ENCODE measurements at places on chromosomes 2 and 18.

DNA sequence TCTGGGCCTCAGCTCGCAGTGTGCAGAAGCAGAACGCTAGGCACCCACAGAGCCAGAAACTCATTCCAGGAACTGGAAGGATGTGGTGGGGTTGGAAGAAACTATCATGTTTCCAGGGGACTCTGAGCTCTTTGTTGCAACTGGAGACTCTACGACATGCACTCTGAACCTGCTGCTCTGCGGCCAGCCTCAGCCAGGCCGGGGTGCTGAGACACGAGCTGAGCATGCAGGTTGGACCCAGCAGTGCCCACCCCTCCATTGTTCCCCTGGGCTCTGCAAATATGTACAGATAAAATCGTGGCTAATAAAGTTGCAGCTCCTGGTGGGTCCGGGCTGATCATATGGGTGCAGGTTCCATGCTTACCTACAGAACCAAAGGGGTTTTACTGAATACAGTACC, 37.6 kb upstream of the ARL4C start:
- DNase-seq: no peak

DNA sequence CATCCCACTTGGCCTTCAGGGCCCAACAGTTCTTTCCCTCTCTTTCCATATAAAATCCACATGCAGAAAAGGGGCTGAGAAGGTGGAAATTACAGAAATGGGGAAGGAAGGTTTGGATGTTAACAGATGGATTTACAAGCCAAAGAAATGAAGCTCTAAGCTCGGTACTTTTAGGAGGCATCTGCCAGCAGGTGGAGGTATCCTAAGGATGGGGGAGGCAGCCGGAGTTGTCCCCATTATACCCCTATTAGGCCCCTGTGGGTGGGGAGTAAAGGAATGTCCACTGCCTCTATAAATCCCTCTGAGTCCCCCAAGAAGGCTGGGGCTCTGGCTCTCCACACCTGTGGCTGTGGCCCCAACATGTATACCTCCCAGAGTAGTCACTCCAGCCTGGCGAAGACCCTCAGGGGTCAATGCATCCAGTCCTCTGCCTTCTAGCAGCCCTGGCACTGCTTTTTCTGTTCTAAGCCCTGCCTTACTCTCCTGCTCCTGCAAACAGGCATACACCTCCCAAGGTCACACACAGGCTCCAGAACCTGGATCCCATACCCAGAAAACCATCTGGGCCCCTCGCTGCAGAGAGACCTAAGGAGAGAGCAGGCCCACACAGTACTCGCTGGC, 1.2 kb downstream of the FBXO41 start:
- DNase-seq: no peak

GRCh38 chr2:224401641-224402342, at the start of gene FAM124B:
TSS of gene FAM124B (minus strand) at chr2:224402107. CDS start at chr2:224401768, 339 bp downstream.
- peak; percentile 13 for DNase-seq

DNA sequence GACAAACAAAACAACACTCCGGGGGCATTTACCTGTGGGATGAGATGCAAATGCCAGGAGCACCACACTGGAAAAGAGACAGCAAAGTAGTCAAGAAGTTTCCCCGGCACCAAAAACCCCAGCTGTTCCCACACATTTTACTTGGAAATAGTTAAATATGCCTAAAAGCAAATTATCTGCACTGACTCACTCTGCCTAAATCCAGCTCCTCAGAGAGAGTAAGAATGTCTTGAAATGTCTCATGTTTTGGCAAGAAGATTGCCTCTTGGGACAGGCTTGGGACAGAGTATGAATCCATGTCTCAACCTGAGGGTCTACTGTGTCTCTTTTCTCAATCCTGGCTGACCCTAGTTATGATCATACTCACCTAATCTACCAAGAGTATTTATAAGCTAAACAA, 87.5 kb upstream of the RIOK3 start:
- no peak for DNase-seq

- no peak for DNase-seq
These were observed 697.0 kb upstream of the HS6ST1 start for GRCh38 chr2:129015397-129016285.

DNA sequence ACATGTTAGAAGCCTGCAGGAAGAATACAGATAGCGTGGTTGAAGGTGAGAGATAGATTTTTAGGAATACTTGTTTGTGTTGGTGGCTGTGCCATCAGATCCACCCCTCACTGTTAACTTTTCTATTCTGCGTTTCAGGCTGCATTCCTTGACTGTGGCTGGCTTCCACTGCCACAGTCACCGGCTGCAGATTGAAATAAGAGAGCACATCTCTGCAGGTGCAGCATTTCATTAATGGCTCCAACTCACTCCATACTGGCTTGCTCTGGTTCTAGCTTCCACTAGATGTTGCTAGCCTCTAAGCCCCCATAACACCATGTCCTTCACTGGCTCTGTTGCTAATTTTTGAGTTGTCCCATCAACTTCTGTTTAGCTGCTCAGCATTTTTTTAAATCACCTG, 286.5 kb downstream of the CPS1 start:
- no peak for DNase-seq

DNA sequence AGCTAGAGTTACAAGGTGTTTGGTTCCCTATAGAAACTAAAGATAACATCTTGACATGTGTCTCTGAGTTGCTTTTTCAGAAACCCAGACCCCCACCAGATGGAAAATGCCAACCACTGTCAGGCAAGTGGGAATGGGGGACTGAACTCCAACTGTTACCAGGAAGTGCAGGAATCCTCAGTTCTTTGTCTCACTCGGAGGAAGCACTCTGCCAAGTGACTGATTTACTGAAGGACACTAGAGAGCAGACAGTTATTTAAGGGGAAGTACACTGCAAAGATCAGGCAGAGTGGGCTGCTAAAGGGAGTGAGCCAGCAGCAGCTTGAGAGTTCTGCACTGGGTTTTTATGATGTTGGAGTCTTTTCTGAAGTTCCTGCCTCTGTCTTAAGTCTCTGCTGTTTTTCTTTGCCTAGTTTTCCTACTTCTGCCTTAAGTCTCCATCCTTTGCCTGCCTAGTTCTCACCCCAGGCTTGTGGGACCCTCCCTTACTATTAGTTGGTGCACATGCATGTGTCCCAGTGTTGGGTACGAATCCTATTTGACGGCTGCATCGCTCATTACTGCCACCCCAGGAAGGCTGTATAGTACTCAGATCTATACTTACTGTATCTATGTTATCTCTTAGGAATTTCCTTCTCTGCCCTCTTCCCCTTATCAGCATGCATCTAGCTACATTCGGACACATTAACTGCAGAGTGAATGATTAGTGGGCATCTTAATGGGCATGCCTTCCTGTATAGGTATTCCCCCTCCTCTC, 97.1 kb downstream of the TEX51 start:
- no peak for DNase-seq

GRCh38 chr2:27727257-27727656, 44.3 kb upstream of the MRPL33 start:
- DNase-seq: no peak

GRCh38 chr18:35478520-35479435, 19.0 kb downstream of the INO80C start:
- DNase-seq: peak; percentile 35

DNA sequence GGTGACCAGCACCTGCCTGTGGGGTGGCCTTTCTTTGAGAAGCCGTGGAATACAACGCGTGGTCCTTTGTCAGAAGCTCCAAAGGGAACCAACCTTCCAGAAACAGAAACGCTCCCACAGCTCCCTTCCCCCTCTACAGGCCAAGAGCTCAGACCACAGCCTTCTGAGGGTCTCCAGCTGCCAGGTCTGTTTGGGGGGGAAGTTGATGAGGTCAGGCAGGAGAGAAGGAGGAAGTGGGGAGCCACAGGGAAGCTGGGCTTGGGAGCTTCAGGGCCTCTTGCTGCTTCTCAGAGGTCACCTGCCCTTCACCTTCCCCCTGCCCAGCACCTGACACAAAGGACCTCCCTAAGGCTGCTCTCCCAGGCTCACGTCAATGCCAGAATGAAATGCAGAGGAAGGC, 287.7 kb upstream of the ID2 start:
- DNase-seq: no peak

GRCh38 chr2:223460774-223461211, 141.4 kb downstream of the SCG2 start:
- no peak for DNase-seq

DNA sequence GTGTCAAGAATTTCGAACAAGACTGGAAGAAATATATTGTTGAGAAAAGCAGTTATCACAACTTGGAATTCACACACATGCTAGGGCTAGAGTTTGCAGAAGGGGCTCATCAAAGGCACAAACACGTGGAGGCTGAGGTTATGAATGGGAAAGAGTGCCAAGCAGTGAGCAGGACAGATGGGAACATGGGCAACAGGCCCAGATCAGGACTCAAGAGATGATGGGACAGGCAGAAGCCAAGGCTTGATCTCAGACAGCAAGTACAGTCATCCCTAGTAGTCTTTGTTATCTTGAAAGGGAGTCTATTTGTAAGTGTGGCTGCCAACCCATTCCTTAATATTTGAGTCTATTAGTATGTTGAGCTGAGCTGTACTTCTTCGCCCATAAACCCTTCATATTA, 22.2 kb upstream of the EPC2 start:
- DNase-seq: no peak
